AG08395 (cell line): ENCODE measurements at places on chromosomes 7 and 10.

DNA sequence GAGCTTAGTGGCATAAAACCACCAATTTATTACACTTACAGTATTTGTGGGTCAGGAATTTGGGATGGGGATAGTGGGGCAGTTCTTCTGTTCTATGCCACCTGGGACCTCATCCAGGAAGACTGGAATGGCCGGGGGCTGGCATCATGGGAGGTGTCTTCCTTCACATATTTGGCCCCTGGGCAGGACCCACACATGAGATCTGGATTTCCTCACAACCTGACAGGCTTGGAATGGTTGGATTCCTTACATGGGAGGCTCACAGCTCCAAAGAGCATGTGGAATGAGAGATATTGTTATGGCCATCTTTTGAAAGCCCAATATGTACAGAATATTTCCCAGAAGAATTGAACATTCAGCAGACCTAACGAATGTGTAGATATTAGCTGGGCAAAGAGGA, 21.9 kb downstream of the LSMEM1 start:
- no peak for DNase-seq

DNA sequence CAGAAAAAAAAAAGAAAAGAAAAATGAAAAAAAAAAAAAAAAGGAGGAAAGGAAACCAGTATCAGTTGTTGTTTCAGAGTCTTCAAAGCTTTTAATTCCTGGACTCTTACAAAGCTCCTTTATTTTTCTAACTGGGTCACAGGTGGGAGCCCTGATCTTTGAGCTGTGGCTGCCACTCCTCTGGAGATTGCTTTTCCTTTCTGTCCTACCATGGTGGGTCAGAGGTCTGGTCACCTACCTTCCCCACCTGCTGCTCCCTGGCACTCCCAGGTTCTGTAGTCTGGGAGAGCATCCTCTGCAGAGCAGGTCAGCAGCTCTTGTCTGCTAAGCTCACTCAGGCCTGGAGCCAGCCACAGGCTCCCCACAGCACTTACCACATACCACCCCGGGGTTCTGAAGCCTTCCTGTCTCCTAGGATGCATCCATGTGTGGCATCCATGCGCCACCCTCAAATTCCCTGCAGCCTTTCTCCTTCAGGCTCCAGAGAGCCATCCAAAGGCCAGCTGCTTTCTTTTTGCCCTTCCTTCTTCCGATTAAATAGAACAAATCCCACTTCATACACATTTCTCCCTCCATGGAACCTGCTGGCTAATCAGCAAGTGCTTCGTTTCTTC, 73.2 kb upstream of the TPK1 start:
- DNase-seq = no peak

DNA sequence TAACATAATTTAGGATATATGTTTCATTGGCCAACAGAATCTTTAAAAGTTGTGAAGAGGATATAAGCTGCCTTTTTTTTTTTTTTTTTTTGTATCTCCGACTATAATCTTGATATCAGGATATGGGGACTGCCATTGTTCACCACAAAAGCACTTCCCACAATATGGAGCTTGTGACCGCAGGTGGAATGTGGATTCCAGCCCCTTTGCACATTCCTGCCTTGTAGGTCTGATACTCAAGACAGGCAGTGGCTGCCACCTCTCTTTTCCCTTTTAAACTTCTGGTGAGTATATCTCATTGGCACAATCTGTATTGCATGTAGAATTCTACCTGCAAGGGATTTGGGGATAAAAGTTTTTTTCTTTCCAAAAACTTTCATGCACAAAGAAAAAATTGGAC, 272.7 kb upstream of the VWC2 start:
- DNase-seq = no peak

DNA sequence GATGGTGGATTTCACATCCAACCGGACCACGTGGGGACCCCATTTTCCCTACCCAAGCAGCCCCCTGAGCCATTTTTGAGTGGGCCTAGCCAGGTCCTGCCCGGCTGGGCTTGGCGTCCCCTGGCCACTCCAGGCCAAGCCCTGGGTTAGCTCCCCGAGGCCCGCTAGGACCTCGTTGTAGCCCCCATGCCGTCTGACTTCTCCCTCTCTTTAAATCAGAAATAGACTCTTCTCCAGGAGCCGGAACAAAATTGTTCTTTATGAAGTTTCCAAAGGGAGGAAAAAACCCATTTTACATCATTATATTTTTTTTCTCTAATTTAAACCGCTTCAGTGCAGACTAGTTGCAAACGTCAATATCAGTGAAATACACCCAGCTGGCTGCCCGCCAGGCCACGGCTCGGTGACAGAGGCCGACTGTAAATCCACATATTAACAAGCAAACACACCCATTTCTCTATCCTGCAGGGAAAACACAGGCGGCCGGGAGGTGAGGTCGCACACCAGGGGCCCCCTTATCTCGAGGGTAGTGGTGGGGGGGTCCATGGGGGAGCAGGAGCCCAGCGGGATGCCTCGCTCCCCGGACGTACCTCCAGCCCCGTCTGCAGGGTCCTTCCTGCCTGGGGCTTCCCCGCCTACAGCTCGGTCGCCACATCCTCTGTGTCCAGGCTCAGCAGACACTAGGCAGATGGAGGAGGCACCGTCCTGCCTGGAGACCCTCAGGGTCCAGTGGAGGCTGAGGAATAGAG, 72.7 kb downstream of the ELFN1 start:
- peak; percentile 38 for DNase-seq

DNA sequence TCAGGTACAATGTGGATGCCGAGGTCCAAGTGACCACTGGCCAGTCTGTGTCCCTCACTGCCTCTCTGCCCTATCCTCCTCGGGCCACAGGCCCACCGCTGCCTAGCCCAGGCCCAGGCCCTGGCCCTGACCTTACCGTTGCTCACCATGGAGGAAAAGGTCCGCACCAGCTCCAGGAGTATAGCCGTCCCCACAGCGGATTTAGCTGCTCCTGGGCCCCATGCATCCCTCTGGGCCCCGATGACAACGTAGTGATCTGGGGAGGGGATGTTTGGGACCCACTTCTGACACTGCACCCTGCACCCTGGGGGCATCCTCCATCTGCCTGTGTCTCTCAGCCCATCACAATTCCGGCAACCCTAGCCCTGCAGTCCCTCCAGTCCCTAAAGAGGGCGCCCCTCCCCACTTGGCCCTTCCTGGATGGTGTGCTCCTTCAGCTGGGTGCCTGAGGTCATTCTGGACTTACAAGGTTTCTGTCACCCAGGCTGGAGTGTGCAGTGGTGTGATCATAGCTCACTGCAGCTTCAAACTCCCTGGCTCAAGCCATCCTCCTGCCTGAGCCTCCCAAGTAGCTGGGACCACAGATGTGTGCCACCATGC, 12.1 kb downstream of the TFR2 start:
- DNase-seq = no peak

- no peak for DNase-seq
Measured at GRCh38 chr10:72079356-72079755, 9.0 kb downstream of the SPOCK2 start.

GRCh38 chr7:3955026-3955425, 654.0 kb downstream of the SDK1 start:
- DNase-seq = no peak
